ENCODE measurements at places on chromosomes 1 and 21.

- peak; percentile 24 for DNase-seq
These were observed 741 bp downstream of the DUSP10 start for GRCh38 chr1:221740993-221741702.

DNA sequence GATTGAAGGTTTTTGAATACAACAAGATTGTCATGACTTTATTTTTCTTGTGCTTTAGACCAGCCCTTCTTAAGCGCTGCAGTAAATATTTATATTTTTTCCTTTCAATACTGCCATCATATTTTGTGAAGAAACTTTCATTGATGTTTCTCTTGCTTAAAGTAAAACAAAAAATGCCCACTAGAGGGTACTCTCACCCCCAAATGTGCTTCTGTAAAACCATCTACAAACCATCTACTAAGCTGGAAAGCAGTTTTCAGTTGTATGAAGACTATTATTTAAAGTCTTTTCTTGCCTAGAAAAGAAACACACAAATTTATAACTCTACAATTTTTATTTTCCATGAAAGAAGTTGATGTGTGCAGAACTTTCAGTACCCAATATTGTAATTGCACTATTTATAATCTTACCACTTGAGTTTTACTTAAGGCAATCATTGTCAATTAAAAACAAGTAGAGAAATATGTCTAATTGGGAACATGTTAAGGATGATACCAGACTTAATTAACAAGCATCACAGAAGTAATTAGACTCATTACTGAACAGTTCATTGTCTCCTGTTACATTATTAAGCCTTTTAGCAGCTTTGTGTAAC, 10.7 kb downstream of the LEPR start:
- peak; percentile 83 for DNase-seq

DNA sequence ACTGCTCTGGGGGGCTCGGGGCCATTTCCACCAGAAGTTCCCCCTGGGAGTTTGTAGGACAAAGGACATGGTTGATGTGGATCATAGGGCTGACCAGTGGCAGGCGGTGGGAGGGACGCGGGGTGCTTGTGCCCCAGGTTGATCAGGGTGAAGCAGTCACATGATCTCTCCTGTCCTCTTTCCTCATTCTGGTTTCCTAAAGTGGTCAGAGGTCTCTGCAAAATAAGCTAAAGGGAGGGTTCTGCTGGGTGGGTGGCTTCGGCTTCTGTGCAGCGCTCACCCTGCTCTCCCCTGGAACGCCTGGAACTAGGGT, 9.2 kb downstream of the PDXK start:
- DNase-seq: no peak

DNA sequence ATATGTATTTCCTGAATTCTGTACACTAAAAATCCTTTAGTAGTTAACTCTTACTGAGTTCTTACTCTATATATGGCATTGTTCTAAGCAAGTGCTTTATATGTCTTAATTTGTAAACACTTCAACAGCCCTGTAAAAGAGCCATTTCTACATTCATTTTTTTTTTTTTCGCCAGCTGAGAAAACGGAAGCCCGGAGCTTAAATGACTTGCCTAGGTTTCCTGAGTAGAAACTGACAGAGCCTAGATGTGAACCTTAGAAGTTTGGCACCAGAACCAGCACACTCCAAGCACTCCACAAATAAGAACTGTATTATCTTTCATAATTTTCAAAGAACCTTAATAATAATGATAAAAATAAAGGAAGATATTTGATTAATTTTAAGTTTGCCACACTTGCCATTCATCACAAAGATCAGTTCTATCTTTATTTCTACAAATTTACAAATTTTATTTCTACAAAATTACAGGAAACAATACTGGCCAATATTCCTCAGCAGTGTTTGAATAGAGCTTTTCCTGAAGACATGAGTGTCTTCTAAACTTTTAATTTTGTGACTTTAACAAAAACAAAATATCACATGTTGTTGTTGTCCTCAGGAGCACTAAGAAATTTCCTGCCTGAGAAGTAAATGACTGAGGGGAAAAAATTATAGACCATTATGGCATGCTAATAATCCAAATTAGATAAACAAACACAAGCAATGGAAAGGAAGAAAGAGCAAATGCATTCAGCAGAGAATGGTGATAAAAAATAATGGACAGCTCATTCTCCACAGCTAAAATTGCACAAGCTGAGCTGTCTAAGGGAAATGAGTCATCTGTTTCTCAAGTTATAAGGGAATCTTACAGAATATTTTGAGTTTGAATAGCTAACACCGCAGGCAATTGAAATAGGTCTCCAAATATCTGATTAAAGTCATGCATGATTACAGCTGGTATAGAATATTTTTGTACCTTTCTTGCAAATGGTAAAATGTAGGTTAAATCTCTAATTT, 71.2 kb downstream of the DPYD start:
- peak; percentile 27 for DNase-seq

- DNase-seq: no peak
These were observed 102.6 kb downstream of the KIAA0319L start for GRCh38 chr1:35454616-35455015.

GRCh38 chr1:162369571-162369970, 7.1 kb downstream of the SPATA46 start:
- no peak for DNase-seq

DNA sequence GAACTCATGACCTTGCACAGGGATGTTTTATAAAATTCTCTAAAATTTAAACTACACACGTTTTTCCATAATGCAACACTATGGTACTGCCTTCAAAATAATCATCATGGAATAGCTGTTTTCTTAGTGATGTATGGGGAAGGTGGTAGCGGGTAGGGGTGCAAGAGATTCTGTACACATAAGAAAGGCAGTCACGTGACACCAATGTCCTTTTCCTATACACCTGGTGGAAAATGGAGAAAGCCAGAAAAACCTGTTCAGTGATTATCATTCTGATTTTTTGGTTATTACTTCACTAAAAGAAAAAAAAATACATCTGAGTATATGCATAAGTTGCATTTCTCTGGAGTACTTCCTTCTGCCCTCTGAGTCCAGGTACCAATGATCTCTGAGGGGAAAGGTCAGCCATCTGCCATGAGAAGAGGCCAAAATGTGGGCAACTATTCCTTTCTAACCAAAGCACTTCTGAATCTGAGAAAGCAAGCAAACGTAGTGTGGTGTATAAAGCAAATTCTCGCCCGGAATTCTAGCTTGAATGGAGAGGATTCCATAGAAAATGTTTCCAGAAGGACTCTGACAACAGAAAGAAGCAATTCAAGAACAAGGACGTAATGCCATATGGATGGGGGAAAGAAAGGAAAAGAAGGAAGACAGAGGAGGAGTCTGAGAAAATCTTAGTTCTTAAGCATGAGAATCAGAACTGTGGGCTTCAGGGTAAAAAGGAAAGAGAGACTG, 137.3 kb downstream of the RERE start:
- DNase-seq: no peak

DNA sequence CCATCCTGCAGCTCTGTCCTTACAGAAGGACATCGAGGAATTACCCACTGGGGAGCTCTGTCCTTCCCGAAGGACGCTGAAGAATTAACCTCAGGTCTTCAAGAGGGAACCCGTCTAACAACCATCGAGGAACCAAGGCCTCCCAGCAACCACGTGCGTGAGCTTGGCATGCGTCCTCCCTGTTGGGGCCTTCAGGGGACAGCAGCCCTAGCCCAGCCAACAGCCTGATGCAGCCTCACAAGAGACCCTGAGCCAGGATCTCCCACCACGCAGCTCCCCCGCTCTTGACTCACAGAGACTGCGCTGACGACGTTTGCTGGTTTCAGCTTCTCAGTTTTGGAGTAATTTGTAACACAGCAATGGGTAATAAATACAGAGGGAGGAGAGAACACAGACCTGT, 19.6 kb upstream of the AGPAT3 start:
- no peak for DNase-seq

- no peak for DNase-seq
These were observed 218.8 kb downstream of the NTNG1 start for GRCh38 chr1:107359472-107360241.

GRCh38 chr1:94105581-94105952, 15.4 kb downstream of the ABCA4 start:
- no peak for DNase-seq

GRCh38 chr1:22584001-22584562, 20.8 kb downstream of the EPHA8 start:
- DNase-seq: no peak

GRCh38 chr1:79695138-79695537, 688.6 kb upstream of the ADGRL4 start:
- DNase-seq: no peak

DNA sequence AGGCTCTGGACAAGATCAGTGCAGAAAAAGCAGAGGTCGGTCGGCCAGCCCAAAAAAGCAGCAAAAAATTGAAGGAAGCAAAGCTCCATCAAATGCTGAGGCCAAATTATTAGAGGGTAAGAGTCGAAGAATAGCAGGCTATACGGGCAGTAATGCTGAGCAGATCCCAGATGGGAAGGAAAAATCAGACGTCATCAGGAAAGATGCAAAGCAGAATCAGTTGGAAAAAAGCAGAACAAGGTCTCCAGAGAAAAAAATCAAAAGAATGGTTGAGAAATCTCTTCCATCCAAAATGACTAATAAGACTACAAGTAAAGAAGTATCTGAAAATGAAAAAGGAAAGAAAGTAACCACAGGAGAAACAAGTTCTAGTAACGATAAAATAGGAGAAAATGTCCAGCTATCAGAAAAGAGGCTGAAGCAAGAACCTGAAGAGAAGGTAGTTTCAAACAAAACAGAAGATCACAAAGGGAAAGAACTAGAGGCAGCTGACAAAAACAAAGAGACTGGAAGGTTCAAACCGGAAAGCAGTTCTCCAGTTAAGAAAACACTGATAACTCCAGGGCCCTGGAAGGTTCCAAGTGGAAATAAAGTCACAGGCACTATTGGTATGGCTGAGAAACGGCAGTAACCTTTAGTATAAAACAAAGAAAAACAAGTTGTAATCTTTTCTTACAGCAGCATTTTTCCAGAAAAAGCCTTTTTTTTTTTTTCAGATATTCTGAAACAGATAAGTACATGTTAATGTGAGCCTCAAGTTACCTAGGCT, 75.7 kb downstream of the PHTF1 start:
- DNase-seq: no peak

GRCh38 chr1:210607361-210607760, 278.7 kb downstream of the HHAT start:
- no peak for DNase-seq

GRCh38 chr1:188128761-188129160, 1300.0 kb downstream of the PLA2G4A start:
- no peak for DNase-seq

DNA sequence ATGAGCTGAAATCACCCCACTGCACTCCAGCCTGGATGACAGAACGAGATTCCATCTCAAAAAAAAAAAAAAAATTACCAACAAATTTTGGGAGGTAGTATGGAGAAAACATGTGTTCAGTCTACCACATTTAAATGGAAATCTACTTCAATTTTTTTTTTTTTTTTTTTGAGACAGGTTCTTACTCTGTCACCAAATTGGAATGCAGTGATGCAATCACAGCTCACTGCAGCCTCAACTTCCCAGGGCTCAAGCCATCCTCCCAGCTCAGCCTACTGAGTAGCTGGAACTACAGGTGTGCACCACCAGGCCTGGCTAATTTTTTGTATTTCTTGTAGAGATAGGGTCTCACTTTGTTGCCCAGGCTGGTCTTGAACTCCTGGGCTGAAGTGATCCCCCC, 82.1 kb downstream of the GFI1 start:
- no peak for DNase-seq

GRCh38 chr1:236502972-236503639, 20.7 kb upstream of the LGALS8 start:
- DNase-seq: peak; percentile 33

- DNase-seq: no peak
These were observed 2.7 kb downstream of the STUM start for GRCh38 chr1:226551299-226551698.

DNA sequence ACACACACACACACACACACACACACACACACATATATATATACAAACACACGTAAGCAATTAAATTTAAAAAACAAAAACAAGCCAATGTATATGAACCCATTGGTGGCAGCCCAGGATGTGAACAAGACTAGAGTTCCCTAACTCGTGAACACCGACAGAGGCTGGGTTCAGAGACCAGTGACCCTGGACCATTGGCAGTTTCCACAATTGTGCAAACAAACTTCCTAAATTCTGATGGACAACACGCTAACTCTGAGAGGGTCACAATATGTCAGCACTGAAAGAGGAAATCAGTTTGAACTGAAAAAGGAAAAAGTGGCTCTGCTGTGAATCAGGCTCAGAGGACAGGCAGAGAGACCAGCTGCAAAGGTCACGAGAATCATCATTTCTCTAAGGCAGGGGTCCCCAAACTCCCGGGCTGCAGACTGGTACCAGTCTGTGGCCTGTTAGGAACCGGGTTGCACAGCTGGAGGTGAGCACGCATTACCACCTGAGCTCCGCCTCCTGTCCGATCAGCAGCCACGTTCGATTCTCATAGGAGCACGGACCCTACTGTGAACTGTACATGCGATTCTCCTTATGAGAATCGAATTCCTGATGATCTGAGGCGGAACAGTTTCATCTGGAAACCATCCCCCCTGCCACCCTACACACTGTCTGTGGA, 50.5 kb upstream of the ERO1B start:
- DNase-seq: no peak

- no peak for DNase-seq
These were observed 98.4 kb upstream of the GADD45A start for GRCh38 chr1:67586596-67586995.

- no peak for DNase-seq
These were observed 620.1 kb downstream of the AJAP1 start for GRCh38 chr1:5274527-5274926.

GRCh38 chr1:38451541-38451993, 405.0 kb upstream of the POU3F1 start:
- no peak for DNase-seq

DNA sequence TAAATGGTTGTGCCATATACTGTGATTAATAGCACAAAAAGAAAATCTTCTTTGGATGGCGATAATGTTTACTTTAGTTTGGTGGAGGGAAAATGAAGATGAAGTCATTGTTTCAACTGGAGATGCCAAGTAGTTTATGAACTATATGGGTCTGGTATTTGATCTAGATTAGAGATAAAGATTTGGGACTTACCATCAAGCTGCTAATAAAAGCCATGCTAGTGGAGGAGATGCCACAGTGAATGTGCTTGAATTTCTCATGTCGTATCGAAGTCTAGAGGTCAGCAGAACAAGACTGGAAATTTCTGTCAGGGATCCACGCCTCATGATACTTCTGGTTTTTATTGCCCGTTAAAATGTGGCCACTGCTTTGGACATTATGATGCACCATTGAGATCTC, 742.0 kb downstream of the NCAM2 start:
- no peak for DNase-seq

Data from hematopoietic multipotent progenitor cell treated with erythropoietin and hydrocortisone succinate and interleukin-3 and kit ligand, for 8 days (in vitro differentiated cells).